Upper lobe of left lung (tissue), 6 donors: ENCODE measurements at places on chromosomes 2 and 18.
A peak's percentile ranks its signal among the peaks of the same experiment; 100 is the strongest.

DNA sequence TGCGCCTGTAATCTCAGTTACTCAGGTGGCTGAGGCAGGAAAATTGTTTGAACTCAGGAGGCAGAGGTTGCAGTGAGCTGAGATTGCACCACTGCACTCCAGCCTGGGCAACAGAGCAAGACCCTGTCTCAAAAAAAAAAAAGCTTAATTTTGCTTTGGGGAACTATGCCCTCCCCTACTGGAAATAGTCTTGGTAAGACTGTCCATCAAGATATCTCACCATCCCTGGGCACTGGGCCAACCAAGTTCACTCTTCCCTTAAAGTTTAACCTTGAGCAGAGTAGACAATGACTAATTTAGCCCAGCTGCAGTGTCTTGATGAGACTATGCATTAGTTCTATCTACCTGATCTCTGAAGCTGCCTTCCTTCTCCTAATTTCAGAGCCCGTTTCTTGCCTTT is 44.7 kb downstream of the ASXL2 start:
- DNase-seq, result no peak

GRCh38 chr2:215218587-215219577 is 80.5 kb upstream of the ABCA12 start:
- peak; percentile 72 for DNase-seq

DNA sequence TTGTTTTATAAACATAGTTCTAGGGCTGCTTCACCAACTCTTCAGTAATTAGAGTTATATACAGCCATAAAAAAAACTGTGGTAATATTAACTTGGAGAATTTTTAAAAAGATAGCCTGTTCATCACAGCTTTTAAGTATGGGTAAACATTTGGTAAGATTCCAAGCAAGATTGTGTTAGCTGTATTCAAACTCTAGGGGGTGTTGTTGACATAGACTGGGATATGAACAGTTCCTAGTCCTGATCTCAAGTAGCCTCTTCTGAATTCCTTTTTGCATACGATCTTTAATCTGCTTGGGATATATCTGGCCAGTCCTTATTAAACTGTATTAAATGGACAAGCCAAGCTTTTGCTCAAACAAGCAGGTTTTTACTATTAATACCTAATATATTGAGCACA is 13.4 kb downstream of the NOP58 start:
- no peak for DNase-seq

DNA sequence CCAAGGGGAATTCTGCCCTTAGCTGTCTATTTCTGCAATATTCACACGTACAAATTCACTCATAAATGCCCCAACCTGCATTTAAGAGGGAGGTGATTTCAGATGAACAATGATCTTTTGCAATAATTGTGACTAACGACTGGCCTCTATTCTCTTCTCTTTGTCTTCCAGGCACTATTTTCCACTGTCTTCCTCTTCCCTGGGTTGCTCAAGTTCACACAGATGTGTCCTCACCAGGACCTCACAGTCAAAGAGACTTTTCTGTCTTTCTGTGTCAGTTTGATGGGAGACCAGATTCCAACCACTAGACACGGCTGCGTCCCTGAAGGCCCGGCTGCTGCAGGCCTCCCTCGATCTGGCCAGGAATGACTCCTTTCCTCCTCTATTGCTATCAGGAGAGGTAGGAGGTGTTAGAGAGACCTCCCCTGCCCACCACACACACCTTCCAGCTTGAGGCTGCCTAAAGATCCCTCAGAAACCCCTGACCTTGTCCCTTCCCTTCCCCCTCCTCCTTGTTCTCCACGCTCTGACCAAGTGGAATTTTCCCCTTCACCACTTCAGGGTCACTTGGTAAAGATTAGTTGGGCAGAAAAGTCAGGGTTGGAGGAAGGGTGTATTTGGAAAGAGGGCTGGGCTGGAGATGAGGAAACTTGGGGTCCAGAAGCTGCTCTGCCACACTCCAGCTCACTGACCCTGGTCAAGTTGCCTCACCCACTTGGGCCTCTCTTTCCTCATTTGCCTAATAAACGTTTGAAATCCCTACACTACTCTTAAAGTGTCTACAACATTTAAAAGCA is 109.2 kb upstream of the COPS8 start:
- DNase-seq, result no peak

GRCh38 chr2:161427664-161428587 is 11.8 kb downstream of the TBR1 start:
- DNase-seq, result peak; percentile 84

DNA sequence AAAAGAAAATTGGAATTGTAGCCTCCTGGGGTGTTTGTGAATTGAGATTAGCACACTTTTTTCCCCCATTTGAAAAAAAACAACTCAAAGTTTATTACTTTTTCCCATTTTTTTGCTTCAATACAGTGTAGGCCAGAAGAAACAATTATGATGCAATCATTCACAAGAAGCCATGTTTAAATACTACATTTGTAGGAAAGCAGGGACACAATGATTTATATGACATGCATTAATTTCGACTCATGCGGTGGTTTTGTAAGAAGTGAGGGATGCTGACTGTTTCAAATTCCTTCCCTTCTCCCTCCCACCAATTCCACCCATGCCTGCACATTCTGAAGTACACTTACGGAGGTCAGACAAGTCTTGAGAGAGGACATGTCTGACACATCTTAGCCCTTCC is 774.2 kb upstream of the FSHR start:
- no peak for DNase-seq

DNA sequence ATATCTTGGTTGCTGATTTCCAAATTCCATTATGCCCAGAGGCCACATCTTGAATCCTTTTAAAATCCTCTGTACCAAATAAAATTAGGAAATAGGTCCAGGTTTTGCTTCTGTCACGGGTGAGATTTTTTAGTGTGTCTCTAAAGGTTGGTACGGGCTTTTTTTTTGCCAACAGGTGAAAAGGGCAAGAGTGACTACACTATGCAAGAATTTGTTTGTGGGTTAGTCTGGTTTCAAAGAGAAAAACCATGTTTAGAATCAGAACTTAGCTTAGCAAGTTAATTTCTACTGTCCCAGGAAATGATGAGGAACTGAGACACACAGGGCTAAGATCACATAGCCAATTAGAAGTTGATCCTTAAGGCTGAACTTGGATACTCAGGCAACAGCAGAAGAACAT is 41.7 kb downstream of the POLR1A start:
- DNase-seq, result no peak

- DNase-seq, result no peak
Observed at GRCh38 chr18:69951182-69951581, 3.5 kb upstream of the CD226 start.

DNA sequence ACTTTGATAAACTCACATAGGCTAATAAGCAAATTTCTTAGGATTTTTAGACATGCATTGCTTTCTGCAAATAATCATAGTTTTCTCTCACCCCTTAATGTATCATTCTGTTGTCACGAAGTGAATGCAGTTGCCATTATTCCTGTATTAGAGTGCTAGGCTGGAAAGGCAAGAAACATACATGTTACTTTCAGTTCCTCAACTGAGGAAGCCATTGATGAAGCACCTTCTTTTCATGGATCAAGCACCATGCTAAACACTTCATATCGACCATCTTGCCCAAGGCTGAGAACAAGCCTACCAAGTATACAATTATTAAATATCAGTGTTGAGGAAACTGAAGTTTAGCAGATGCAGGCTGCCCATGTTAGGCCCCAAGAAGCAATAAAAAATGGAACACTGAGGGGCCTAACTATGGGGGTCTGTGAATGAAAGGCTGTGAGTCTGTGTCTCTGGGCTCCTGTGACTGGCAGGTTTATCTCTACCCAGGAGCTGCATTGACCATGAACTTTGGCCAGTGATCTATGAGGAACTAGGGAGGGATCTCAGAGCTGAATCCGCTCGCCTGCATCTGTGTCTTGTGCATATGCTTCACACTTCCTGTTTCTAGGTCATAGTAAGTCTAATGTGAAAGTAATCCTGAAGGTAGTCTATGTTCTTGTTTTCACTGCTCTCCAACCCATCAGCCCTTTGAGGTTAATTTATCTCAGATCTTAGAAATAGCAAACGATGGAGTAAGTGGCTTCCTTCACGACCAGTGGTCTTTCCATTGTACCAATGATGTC is 16.0 kb upstream of the TSPYL6 start:
- no peak for DNase-seq

GRCh38 chr18:66833646-66834045 is 229.8 kb upstream of the CDH19 start:
- DNase-seq, result no peak

GRCh38 chr2:143623909-143624260 is 494.7 kb downstream of the ARHGAP15 start:
- DNase-seq, result no peak

DNA sequence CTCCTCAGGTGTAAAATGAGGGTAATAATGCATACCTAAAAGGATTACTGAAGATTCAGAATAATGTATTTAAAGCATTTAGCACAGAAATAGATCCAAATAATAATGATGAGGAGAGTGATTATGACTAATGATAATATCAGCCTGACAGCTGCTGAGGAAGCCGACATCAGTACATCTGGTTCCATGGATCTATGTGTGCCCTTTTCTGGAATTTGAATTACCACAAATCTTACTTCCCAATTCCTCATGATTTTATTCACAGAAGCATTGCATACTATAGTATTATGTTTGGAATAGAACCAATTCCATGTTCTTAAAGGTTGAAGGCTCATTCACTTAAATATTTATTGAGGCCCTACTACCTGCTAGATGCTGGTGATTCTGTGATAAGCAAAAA is 248.9 kb upstream of the THUMPD2 start:
- no peak for DNase-seq

GRCh38 chr2:168119515-168120141 is 127.8 kb downstream of the STK39 start:
- no peak for DNase-seq

DNA sequence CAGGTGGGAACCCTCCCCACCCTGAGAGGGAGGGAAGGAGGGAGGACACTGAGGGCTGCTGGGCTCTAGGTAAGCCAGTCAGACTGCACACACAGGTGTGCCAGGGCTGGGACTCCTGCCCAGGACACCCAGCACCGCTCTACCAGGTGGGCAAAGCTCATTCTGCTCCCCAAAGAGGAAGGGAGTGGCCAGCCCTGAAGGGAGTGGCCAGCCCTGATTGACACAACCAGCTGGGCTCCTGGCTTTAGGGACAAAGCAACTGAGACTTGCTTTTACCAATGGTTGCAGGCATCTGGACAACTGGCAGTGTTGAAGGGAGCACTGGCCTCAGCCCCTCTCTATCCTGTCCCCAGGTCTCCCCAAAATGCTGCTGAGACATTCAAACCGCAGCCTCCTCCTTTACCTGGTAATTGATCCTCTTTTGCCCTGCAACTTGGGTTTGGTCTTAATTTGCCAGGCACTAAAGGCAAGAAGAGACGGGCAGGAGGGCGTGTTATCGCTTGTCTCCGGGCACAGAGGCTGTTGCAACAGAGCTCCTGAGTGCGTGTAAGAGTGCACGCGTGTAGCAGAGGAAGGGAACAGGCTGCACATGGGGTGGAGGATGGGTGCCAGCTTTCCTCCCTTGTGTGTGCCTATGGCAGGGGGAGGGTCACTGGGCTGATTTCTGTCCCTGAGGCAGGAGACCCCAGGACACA is 14.5 kb upstream of the FOSL2 start:
- no peak for DNase-seq

DNA sequence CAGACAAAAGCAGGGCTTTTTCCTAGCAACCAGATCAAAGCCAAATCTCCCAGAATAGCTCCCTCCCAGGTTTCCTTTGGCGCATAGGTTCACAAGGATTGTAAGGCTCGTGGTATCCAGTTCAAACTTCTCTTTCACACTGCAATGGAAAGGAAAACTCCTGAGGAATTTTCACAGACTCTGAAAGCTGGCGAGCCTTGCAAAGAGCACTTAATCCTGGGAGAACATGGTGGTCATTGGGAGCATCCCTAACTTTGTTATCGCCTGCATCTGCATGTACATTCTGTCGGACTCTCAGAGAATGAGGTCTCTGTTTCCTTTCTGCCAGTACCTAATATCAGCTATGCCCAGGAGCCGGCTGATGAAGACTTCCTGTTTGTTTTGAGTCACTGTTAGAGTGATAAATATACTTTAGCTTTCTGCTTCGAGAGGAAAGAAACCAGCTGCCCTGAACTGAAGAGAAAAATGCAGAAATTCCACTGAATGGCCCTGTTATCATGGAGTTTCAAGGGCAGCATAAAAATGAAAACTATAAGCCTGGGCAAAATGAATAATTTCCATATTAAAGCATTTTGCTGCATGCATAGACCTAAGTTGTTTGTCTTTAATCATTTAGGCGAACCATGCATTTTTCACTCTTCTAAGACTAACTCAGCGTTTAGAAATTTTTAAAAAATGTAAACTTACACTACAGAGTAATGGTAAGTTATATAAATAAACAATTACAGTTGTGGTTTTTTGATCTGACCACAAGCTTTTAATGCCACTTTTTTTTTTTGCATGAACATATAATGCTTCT is 76.4 kb upstream of the ZEB2 start:
- no peak for DNase-seq

DNA sequence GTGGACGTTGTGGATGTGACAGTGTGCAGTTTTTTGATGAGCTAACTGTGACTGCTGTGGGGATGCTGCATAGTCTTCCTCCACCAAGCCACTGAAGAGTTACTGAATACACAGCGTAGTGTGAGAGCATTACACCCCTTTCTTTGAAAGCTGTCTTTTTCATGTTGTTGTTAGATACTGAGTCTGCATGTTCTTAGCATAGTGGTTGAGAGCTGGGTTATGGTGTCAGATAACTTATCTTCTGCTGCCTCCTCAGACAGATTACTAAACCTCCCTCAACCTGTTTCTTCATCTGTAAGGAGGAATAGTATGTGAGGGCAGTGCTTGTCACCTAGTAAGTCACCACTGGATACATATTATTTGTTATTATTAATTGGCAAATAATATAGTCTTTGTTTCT is 63.2 kb downstream of the CEP192 start:
- no peak for DNase-seq

DNA sequence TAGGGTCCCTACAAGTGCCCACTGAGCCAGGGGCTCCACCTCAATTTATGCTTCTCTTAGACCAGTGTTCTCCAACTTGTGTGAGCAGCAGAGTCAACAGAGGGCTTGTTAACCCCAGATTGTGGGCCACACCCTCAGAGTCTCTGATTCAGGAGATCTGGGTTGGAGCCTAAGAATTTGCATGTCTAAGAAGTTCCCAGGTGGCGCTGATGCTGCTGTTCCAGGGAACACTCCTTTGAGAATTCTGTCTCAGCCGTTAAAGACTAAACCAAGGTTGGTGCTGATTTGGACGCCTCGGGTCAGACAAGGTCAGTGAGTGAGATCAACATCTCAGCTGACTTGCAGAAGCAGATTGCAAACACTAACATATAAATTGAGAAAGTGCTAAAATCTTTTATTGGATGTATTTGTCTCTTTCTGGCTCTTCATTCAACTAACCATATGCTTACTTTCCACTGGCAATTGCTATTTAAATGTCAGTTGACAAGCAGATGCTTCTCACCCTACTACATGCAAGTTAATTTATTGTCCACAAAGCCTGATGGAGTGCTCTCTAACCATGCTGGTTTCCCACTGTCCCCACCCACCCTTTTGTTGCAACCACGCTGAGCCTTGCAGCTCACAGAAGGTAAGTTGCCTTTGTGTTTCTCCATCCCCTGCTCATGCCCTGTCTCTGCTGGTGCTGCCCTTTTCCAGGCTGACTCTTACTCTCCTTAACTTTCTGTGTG is 31.5 kb downstream of the LYPD1 start:
- DNase-seq, result no peak
